AG10803 (cell line): ENCODE measurements at places on chromosomes 1 and 21.

- DNase-seq, result no peak
These were observed 20.2 kb downstream of the S100A16 start for GRCh38 chr1:153592748-153593147.

DNA sequence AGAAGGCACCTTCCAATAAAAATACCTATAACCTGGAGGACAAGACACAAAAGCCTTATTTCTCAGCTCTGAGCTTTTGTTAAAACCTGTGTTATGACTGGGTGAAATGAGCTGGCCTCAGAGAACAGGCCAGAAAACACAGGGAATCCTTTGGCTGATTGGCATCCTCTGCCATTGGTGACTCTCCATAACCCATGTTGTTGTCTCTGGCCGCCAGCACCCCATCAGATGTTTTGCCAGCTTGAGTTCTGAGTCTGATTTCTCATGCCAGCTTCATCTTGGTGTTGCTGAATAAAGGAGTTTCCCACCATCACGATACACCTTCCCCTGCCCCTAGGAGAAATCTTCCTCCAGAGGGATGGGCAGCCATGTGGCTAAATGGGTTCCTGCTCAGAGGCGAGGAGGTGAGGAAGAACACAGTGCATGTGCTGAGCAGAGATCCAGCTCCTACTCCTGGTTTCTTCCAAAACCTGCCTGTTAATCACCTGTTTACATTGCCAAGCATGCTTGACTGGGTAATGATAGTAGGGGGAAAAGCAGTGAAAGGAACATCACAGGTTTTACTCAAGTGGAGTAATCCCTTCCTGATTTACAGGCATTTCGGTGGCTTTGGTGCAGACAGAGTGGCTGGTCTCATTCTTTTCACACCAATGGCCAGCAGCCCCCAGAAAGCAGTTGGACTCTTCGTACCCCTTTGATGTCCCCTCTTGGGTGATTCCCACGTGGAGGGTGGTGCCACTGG, 109.8 kb downstream of the ROR1 start:
- no peak for DNase-seq

DNA sequence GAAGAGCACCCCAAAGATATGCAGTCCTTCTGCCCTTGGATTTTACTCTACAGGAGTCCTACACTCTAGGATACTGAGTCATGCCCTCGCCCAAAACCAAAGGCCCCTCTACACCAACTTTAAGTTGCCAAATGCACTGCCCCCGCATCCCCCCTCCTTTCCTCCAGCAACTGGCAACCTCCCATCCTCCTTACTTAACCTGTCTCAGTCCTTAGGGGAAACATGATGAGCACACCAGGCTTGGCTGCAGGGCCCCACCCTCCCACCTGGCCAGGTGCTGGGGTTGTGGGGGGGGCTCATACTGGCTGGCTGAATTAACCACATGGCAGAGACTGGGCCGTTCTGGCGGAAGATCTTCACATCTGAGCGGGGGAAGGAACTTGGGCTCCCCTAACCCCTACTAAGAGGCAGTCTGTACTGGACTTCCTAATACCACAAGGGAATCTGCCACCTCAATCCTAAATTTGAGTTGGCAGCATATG, 1.2 kb downstream of the HDGF start:
- peak; percentile 46 for DNase-seq

DNA sequence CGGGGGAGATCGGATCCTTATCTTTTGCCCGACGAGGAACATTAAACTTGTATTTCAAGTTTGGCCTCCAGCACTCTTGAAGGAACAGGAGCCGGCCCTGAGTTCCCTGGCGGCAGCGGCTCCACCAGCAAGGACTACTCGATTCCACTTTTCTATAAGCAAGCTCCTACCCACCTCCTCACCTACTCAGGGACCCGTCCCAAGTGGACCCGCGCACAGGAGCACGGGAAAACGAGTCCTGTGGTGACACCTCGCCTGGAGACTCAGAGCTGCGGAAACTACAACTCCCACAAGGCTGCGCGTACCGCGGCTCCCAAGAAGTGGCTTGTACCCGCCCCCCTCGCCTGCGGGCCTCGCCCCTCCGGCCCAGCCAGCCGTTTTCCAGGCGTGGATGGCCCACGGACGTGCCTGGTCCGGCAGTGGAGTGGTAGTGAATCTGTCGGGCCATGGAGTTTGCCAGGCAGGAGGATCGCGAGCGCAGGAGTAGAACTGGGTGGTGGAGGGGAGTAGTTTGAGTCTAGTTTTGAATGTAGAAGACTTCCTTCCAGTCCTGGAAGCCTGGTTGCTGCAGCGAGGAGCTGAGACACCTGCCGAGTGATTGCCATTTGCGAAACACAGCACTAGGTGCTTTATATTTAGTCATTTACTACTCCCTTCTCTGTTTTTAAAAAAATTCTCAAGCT, at the start of gene ACP6:
Gene ACP6 (minus strand): TSS at position 206 of the 683 bp plus-strand sequence. CDS start 476 bp downstream, outside the sequence.
- peak; percentile 90 for DNase-seq

DNA sequence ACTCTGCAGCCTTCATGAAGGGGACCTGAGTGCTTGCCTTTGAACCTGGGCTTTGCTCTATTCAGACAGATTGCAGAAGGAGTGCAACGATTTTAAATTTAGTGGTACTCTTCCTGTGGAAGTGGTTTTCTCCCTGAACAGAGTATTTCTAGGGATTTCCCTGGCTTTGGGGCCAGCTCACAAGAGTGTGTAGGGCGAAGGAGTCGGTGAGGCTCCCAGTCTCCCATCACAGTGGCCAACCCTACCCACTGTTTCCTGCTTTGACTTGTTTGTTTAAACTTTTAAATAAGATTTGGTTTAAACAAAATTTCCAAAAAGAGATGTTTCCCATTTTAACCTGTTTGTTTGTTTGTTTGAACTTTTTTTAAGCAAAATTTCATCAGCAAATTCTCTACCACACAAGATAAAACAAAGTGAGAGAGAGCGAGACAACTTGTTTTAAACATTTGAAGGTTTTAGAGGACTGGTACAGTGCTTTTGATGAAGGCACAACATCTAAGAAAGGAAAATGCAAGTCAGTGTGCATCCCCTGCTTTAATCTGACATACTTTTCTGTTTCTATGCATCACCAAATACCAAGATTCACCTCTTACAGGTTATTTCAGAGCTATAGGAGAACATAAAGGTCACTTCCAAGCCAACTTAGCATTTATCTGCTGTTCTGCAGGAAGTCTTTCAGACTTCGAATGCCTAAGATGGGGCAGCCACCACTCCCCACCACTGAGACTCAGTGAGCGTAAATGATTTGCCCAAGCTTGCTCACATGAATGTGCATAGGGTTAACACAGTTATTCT, 6.6 kb downstream of the SELP start:
- no peak for DNase-seq
